ENCODE measurements at places on chromosomes 12 and 14.
A peak's percentile ranks its signal among the peaks of the same experiment; 100 is the strongest.

DNA sequence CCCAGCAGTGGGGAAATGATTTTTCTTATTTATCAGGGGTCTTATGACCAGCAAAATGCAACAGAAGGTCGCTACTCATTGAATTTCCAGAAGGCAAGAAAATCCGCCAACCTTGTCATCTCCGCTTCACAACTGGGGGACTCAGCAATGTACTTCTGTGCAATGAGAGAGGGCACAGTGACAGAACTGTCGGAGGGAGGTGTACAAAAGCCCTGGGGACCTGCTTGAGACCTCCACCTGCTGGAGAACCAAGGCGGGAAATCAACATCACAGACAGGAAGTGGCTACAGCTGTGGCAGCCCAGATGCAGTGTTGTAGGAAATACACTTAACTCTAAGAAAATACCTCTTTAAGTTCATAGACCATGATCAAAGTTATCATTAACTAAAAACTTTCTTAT lies 250.9 kb upstream of the OR4E1 start:
- DNase-seq: peak; percentile 8

DNA sequence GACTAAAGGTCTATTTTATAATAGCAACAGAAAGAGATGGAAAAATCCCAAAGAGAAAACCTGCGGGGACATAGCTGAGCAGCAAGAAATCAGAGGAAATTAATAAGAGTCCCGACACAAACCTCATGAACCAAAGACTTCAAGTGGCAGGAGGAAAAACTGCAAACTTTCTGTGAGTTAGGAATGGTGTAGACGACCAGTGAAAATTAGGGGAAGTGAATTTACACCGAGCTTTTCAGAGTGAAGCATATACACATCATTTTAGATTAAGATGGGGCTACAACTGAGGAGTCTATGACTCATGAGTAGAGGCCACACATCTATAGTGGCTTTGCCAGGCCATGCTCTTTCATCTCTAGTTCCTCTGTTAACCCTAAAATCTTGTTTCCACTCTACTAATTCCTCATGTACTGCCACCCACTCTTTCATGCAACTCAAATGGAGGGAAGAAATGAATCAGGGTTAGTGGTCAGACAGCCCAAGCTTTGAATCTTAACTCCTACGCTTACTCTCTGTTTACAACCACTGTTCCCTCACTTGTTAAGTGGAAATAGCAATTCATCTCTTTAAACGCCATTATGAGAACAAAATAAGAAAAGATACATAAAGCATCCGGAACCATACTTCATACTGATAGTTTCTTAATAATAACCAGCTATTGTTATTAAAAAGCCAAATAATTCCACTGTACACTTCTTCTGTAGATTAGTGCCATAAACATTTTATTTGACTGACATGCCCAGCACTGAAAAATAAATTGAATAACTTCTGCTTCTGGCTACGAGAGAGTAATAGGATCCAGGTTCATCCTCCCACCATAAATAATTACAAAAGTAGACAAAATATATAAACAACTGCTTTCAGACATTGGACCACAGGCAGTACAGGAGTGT lies 219.3 kb downstream of the RMST start:
- no peak for DNase-seq

- DNase-seq: no peak
Observed at GRCh38 chr14:74292061-74292460, 10.7 kb downstream of the ABCD4 start.

DNA sequence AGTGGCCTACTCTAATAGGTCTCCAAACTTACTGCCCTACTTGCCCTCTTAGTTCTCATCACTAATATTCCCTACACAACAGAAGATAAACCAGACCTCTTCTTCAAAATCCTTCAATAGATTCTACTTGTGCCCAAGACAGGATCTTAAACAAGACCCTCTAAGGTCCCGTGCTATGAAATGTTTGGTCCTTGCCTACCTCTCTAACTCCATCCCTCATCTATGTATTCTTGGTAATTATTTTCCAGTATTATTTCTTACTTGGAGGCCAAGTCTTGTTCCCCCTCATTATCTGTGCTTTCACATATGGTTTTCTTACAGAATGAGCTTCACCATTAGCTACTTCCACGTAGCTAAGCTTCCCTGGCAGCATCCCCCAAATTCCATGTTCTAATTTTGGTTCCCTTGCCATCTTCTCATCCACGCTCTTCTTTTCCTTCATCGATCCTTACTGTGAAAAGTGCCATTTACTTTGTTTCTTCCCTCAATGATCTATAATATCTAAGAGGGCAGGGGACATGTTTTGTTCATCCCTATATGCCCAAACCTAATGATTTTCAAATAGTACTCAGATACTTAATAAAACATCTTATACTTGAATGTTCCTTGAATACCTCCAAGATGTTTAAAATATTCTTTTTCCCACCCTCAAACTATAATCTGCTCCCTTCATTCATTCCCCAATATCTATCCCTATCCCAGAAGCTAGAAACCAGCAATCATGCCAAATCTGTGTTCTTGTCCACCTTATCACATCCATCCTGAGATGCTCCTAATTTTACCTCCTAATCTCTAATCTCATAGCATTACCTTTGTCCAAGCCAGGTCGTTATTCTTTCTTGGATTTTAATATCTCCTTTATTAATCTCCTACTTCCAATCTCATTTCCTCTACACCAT lies 10.1 kb downstream of the HNRNPC start:
- DNase-seq: no peak

GRCh38 chr14:38743966-38744584 lies 359.0 kb downstream of the SEC23A start:
- no peak for DNase-seq

GRCh38 chr12:43669373-43669772 lies 89.2 kb downstream of the PUS7L start:
- DNase-seq: no peak

GRCh38 chr12:115035535-115036107 lies 351.6 kb upstream of the TBX3 start:
- no peak for DNase-seq

- DNase-seq: no peak
Observed at GRCh38 chr12:4116251-4117111, 157.1 kb upstream of the CCND2 start.

DNA sequence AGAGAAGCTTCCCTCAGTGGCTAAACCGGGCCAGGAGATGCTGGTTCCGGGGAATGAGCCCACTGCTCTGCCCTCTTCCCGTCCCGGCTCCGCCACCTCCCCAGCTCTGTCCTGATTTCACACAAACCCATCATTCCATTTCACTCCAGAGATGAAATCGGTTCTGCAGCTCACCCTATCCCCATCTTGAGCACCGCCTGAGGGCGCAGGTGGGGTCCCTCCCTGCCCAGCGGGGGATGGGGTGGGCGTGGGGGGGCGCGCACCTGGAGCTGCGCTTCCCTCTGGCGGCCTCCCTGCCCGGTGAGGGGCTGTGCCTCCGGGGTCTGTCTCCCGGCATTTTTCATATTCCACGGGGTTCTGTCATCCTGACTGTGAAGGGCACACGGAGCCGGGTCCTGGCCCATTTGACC lies 44.7 kb downstream of the NOC4L start:
- DNase-seq: no peak

DNA sequence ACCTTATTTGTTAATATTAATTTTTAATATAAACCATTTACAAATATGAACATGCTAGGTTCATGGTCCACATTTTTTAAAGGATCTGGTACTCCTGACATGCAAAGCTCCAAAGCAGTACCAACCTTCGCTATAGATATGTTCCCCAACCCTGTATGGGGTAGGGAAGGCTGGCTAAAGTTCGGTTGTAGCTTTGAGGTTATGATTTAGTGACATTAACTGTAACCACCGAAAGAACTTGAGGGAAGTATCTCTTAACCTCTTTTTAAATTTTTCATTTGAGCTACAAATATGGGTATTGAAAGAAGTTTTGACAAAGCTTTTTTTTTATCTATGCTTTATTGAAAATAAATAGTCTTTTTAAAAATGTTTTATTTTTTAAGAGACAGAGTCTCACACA lies 115.5 kb downstream of the DYRK2 start:
- no peak for DNase-seq

DNA sequence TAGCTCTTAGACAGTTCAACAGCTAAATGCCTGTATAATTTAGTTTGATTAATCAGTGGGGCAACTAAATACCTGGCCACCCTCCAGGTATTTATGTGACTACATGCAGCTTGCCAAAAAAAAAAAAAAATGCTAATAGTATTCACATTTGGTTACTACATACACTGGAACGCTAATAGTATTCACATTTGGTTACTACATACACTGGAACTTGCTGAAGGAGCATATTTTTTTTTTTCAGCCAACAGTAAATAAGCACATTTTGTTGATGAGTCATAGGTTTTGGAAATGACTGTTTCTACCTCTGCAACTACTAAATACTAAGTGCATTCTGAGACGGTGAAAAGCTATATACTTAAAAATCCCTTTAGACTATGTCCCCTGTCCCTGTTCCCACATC lies 1172.3 kb downstream of the LRFN5 start:
- no peak for DNase-seq

- DNase-seq: no peak
Observed at GRCh38 chr14:55562135-55562534, 17.9 kb upstream of the KTN1 start.

- DNase-seq: no peak
Observed at GRCh38 chr12:89373763-89374572, 21.7 kb upstream of the DUSP6 start.

DNA sequence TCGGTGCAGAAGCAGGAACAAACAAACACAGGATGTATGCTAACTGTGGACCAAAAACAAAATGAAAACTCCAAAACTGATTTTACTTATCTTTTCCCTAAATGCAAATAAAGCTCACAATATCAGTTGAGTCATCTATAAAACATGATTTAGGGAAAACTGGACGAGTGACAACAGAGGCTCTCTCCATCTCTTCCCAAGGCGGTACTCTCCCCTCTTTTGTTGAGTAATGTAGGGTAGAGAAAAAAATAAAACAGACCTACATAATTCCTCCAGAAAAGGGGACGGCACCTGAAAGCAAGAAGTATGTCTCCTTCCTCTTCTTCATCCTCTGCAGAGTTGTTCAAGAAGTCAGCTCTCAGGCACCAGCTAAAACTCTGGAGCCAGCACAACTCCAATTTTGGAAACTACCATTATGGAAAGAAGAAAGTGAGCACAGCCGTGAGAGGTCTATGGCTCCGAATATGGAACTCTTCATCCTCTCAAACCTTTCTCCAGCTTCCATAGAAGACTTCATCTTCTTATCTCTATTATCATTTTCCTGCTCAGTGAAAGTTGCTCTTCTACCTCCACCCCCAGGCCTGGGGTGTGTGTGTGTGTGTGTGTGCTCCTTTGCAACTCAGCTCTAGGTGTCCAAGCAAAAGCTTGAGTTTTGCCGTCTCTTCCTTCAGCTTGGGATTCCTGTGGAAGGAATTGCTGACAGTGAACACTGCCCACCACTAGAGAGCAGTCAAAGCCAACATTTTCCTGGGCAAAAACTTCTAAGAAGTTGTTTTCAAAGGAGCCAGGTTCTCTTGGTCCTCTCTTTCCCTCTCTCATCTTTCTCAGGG lies 155.4 kb downstream of the DIO2 start:
- DNase-seq: no peak

GRCh38 chr12:26255893-26256645 lies 60.7 kb downstream of the SSPN start:
- no peak for DNase-seq

- DNase-seq: no peak
Observed at GRCh38 chr14:52683985-52684520, 11.3 kb downstream of the ERO1A start.

DNA sequence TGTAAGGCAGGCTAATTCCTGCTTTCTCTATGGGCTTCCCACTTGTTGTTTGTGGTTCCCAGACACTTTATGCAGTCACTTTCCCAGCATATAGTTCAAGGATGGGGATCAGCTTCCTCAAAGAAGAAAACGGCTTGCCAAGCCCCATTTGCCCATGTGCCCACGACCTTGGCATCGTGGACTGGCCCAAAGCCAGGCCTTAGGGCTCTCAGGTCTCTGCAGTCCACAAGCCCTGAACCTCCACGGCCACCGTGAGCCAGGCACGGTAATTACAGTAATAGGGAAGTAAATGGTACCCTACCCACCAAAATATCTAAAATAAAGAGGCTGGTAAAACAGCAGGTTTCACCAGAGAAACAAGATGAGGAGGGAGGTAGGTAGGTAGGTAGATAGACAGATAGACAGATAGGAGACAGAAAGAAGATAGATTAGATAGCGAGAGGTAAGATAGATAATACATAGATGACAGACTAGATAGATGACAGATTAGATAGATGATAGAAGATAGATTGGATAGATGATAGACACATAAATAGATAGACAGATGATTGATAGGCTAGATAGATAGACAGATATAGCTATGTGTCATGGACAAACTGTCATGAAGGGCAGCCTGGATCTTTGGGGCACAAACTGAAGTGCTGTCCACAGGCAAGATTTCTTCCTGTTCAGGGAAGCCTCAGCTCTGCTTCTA lies 163.1 kb downstream of the SLC15A4 start:
- DNase-seq: no peak

DNA sequence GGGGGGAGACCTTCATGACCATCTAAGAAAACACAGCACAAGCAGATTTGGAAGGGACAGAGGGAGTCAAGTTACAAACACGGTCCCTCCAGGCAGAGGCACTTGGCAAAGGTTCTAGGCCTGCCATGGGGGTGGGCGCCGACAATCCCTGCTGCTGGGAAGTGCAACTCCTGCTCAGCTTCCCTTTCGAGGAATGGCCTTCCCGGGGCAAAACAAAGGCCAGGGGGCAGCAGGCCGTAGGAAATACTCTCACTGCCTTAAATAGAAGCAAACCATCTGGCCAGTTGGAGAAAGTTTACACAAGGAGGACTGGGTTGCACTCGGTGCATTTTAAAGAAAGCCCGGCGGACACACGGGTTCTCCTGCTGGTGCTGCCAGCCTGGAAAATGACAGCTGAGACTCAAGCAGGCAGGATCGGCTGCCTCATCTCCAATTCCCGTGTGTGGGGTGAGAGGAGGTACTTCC lies 65.8 kb downstream of the ITPK1 start:
- no peak for DNase-seq

DNA sequence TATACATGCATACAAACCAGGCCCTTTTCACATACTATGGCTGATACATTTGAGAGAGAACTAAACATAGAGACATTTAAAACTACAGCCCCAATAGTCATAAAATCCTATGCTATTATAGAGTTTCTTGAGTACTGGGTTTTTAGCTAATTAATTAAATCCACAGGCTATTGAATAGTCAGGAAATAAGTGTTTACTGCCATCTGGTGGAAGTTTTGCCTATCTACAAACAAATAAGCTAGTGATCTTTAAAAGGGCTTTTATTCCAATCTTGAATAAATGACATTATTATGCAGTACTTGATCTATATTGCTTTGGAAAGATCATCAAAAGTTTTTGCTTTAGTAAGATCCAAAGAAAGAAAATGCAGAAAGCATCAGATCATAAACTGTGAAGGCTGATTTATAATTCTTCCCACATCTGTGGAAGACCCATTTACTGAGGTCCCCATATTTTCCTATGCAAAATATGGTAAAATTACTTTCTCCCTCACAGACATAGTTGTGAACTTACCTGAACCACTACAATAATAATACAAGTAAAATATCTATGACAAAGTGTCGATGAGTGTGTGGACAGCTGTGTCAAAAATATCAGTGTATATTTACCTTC lies 131.3 kb downstream of the ITPR2 start:
- no peak for DNase-seq

GRCh38 chr12:82314406-82314892 lies 43.7 kb downstream of the CCDC59 start:
- no peak for DNase-seq

All from stimulated activated CD4-positive, alpha-beta T cell treated with anti-CD3 and anti-CD28 coated beads, Interleukin-4, amount 100 ng/mL, for 48 hours (primary cell).